ENCODE measurements at places on chromosomes 4 and X. TPM values are rescaled to one million over a fixed set of nuclear protein-coding genes. Genes with fewer than 3 reads are reported as not detected.

GRCh38 chr4:184361443-184361842 lies 112.9 kb downstream of the IRF2 start:
- DNase-seq = no peak
- no peak overlapping the region for H3K4me3 ChIP-seq
- H3K36me3 ChIP-seq = peaks cover 8% of the 10 kb centered on the region
- H3K27ac ChIP-seq = no peak overlapping the region
- H3K4me1 ChIP-seq = peaks cover 2% of the 10 kb centered on the region
- no peaks in the 10 kb centered on the region for H3K27me3 ChIP-seq

GRCh38 chr4:120921456-120922380 lies 808 bp downstream of the PRDM5 start:
- H3K4me3 ChIP-seq = peak overlapping the region; percentile 88
- peaks cover 8% of the 10 kb centered on the region for H3K4me1 ChIP-seq
- H3K27ac ChIP-seq = peak overlapping the region; percentile 54
- H3K36me3 ChIP-seq = no peaks in the 10 kb centered on the region

DNA sequence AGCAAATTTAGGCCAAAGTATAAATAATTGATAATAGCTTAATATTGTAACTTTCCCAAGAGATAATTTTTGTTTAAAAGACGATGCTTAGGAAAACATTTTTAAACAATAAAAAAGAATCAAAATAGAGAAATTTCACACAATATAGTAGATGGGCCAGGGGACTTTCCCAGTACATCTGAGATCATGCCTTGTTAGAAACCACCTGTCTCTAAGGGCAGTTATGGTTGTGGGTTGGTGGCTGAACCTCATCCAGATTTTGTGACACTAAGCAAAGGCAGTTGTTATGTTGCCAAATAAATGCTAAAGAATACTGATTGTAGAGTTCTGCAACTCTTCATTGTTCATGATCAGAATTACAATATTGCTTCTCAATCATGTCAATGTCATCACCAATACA lies 270.6 kb downstream of the BANK1 start:
- no peaks in the 10 kb centered on the region for H3K36me3 ChIP-seq
- no peaks in the 10 kb centered on the region for H3K27me3 ChIP-seq
- no peak overlapping the region for H3K4me3 ChIP-seq

GRCh38 chr4:113969709-113970334 lies 9.6 kb downstream of the ARSJ start:
- DNase-seq = no peak
- no peaks in the 10 kb centered on the region for H3K4me1 ChIP-seq
- H3K27ac ChIP-seq = no peak overlapping the region
- no peaks in the 10 kb centered on the region for H3K36me3 ChIP-seq
- peaks cover 13% of the 10 kb centered on the region for H3K27me3 ChIP-seq

- no peak for DNase-seq
- H3K4me3 ChIP-seq = no peak overlapping the region
- H3K36me3 ChIP-seq = no peaks in the 10 kb centered on the region
- H3K27me3 ChIP-seq = peaks cover 34% of the 10 kb centered on the region
- no peak overlapping the region for H3K27ac ChIP-seq
- H3K4me1 ChIP-seq = peaks cover 22% of the 10 kb centered on the region
Measured at GRCh38 chr4:99403380-99404184, 31.6 kb downstream of the ADH7 start.

- peaks cover 2% of the 10 kb centered on the region for H3K36me3 ChIP-seq
- H3K4me1 ChIP-seq = peaks cover 6% of the 10 kb centered on the region
- no peak overlapping the region for H3K27ac ChIP-seq
- no peaks in the 10 kb centered on the region for H3K27me3 ChIP-seq
- DNase-seq = no peak
Measured at GRCh38 chrX:42025861-42026260, 102.5 kb upstream of the CASK start.

DNA sequence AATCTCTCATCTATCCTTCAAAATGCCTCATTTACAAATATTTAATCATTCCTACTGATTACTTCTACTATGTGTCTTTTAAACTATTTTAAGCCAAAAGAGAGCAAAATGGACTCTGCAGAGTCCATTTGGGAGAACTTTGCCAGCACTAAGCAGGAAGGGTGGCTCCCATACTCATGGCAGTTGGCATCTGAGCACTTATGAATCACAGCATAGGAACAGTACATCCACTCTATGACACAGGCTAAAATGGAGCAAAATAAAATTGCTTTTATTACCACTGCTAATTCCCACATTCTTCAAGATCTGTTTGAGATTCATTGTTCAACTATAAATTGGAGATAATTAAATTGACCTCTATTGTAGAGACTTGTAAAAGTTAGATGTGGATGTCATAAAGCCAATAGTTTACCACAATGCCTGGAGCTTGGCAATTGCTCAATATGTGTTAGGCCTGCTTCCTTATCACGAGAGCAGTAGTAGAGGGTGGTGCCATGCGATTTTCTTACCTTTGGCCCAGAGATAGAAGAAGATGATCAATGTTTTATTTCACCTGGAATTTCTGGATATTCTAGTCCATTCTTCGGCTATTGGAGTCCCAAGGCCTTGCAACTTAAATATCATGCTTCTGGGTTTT lies 19.1 kb downstream of the HPGD start:
- H3K27me3 ChIP-seq = peaks cover 2% of the 10 kb centered on the region
- H3K36me3 ChIP-seq = peaks cover 2% of the 10 kb centered on the region
- peaks cover 6% of the 10 kb centered on the region for H3K4me1 ChIP-seq
- no peak overlapping the region for H3K27ac ChIP-seq
- DNase-seq = no peak
- no peak overlapping the region for H3K4me3 ChIP-seq

DNA sequence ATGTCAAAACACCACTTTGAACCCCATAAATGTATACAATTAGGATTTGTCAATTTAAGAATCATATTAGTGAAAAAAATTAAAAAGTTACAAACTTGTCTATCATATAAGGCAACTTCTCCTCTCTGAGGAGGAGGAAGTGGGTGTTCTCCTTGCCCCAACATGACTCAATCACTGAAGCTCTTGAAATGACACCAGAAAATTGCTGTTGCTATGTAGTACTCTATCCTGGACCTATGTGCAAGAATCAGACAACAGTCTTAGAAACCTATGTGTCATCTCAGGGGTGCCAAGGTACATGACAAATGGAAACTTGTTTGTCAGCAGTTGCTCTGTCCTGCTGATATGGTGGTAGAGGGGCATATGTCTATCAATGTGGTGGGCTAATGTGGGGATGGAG lies 47.7 kb downstream of the HMGB3 start:
- no peak overlapping the region for H3K4me3 ChIP-seq
- H3K36me3 ChIP-seq = no peaks in the 10 kb centered on the region
- DNase-seq = peak; percentile 38
- no peak overlapping the region for H3K27ac ChIP-seq
- H3K27me3 ChIP-seq = no peaks in the 10 kb centered on the region

DNA sequence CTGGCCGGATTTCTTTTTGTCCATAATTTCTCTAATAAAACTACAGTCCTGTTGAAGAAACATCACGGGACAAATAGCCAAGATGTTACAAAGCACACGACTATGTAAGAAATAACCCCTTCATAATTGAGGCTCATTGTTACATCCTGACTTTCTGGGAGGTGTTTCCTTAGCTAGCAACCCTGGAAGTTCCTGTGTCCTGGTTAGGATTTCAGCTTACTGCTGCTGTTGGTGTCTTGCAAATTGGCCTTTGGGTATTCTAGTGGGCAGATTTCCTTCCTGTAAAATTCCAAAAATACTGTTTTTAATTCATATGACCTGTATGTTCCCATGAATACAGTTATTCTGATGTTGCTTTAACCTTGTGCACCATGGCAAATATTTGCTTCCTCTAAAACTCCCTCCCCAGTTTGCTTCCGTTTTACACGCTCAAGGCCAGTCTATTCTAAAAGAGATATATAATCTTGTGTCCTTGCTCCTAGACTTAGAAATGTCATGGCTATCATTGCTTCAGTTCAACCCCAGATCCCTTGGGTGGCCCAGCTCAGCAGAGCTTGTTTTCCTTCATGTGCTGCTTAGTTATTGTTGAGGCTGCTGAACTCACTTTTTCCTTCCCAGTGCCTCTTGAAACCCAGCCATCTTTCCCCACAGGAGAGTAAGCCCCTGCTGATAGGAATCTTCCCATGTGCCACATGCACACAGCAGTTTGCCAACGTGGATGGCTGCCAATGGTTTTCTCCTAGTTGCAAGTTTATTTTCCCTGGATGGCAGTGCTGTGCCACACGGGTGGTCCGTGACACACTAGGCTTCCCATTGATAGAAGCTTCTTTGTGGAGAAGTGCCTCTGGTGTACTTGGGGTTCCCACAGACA lies 75.8 kb downstream of the TSPAN7 start:
- H3K27ac ChIP-seq = no peak overlapping the region
- H3K27me3 ChIP-seq = peaks cover 4% of the 10 kb centered on the region
- peaks cover 9% of the 10 kb centered on the region for H3K4me1 ChIP-seq
- H3K36me3 ChIP-seq = no peaks in the 10 kb centered on the region

- no peak overlapping the region for H3K27ac ChIP-seq
- H3K36me3 ChIP-seq = peaks cover 24% of the 10 kb centered on the region
- H3K4me1 ChIP-seq = no peaks in the 10 kb centered on the region
Measured at GRCh38 chr4:142248946-142249345, 597.2 kb downstream of the INPP4B start.

DNA sequence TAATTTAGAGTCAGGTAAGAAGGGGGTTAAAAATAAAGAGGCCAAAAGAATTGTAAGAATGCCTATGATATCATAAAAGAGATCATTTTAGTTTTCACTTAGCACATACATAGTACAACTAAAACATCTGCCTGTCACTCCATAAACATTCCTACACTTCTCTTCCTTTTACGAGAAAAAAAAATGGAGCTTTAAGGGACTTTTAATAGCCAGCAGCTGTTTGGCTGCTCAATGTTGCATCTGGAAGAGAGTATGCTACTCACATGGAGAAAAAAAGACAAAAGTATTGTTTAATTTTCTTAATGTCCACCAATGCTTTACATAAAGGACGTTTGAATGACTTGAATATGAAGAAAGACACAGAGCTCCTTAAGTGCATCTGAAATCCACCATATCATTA lies 48.7 kb upstream of the TNIP3 start:
- H3K36me3 ChIP-seq = peaks cover 31% of the 10 kb centered on the region
- no peaks in the 10 kb centered on the region for H3K27me3 ChIP-seq
- H3K4me1 ChIP-seq = peaks cover 72% of the 10 kb centered on the region
- H3K4me3 ChIP-seq = peak overlapping the region; percentile 28
- no peak for DNase-seq

DNA sequence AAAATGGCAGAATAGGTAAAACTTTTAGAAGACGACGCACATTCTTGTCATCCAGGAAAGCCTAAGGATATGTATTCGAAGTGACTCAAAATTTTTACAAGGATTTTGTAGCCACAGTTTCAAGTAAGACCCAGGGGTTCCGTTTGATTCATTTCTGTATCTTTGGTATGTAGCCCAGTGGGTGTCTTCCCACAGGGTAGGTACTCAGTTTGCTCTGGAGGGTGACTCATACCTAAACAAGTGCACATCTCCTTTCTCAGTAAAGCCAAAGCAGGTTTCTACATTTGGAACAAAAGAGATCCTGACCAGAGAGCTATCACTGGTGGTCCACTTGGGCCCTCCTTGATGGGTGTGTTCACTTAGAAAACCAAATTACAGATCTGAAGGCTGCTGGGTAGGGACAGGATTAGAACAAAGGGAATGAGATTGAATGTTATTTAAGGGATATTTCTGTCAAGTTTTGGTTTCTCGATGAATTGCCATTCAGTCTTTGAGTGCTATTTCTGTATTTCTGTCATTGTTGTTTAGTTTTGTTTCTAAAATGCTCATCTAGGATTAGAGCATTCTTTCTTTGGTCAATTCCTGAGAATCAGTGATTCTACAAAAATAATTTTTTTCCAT lies 56.1 kb downstream of the PLS3 start:
- peak; percentile 39 for DNase-seq
- H3K27me3 ChIP-seq = no peaks in the 10 kb centered on the region
- peaks cover 9% of the 10 kb centered on the region for H3K4me1 ChIP-seq
- no peaks in the 10 kb centered on the region for H3K36me3 ChIP-seq

DNA sequence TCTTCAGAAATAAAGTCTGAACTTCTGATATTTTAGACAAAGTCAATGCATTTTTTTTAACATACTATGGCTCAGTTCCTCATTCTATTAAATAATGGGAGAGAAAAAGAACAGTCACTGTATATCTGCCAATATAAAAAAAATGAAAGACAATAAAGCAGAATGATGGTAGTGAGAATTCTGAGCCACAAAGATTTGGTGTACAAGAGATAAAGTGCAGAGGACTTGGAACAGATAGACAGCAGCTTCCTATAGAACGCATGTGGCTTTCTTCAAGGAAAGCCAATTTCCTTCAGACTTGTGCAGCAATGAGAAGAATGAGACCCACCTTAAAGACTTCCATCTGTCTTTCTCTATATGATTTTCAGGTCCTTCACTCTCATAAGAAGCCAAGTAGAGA lies 39.7 kb downstream of the RASGEF1B start:
- H3K27ac ChIP-seq = no peak overlapping the region
- H3K36me3 ChIP-seq = peaks cover 6% of the 10 kb centered on the region
- no peak for DNase-seq
- peaks cover 2% of the 10 kb centered on the region for H3K4me1 ChIP-seq
- H3K27me3 ChIP-seq = no peaks in the 10 kb centered on the region

GRCh38 chr4:138841343-138841742 lies 174.2 kb upstream of the NOCT start:
- no peaks in the 10 kb centered on the region for H3K36me3 ChIP-seq
- no peak overlapping the region for H3K4me3 ChIP-seq
- peaks cover 12% of the 10 kb centered on the region for H3K27me3 ChIP-seq
- H3K4me1 ChIP-seq = no peaks in the 10 kb centered on the region
- H3K27ac ChIP-seq = no peak overlapping the region
- no peak for DNase-seq

GRCh38 chr4:98332017-98332416 lies 70.8 kb downstream of the RAP1GDS1 start:
- DNase-seq = no peak
- no peaks in the 10 kb centered on the region for H3K27me3 ChIP-seq
- no peak overlapping the region for H3K27ac ChIP-seq
- no peak overlapping the region for H3K4me3 ChIP-seq
- H3K4me1 ChIP-seq = peaks cover 2% of the 10 kb centered on the region
- peaks cover 60% of the 10 kb centered on the region for H3K36me3 ChIP-seq

DNA sequence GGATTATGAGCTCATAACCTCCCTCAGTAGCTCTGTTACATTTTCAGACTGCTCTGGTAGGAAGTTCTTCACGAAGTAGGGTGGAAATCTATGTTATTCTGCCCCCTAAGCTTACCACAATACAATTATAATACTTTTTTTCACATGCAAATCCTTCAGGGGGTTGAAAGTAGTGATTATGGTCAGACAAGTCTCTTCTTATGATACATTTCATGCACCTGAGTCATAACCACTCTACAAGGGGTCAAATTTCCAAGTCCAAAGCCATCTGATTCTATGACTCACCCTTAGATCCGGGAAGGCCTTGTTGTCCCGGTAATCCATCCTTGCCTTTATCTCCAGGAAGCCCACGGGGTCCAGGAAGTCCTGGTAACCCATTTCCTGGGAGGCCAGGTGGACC lies 95.2 kb downstream of the ATG4A start:
- H3K4me1 ChIP-seq = no peaks in the 10 kb centered on the region
- H3K27ac ChIP-seq = no peak overlapping the region
- no peaks in the 10 kb centered on the region for H3K36me3 ChIP-seq
- H3K27me3 ChIP-seq = peaks cover 9% of the 10 kb centered on the region
- H3K4me3 ChIP-seq = no peak overlapping the region

UGT2B10 gene
- total RNA-seq = not detected

C4orf51 gene
- total RNA-seq = not detected

HTN1 gene
- not detected for total RNA-seq

GSX2 gene
- total RNA-seq = not detected

NXF2B gene
- not detected for total RNA-seq

Data from activated CD8-positive, alpha-beta memory T cell treated with anti-CD3 and anti-CD28 coated beads, Interleukin-2, amount 10 ng/mL, durations not matched to agents 7 days and 5 days (primary cell).